Cortex of kidney (tissue), 1 donor: ENCODE measurements at places on chromosomes 6 and 20.

DNA sequence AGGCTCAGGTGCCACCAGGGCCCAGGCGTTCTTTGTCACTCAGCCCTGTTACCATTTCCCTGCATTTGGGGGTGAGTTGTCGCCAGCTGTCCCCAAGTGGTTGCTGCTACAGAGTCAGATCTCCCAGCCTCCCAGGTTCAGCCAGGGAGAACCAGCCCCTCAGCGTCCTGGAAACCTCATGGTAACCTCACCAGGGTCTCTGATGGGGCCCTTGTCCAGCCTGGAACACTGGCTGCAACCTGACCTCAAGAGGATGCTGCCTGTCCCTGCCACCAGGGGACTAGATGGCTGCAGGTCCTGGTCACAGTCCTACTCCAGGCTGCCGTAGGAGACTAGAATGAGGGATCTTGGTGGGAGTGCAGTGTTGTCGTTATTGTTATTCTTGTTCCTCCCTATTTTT, 228.3 kb upstream of the PDE10A start:
- DNase-seq = no peak

DNA sequence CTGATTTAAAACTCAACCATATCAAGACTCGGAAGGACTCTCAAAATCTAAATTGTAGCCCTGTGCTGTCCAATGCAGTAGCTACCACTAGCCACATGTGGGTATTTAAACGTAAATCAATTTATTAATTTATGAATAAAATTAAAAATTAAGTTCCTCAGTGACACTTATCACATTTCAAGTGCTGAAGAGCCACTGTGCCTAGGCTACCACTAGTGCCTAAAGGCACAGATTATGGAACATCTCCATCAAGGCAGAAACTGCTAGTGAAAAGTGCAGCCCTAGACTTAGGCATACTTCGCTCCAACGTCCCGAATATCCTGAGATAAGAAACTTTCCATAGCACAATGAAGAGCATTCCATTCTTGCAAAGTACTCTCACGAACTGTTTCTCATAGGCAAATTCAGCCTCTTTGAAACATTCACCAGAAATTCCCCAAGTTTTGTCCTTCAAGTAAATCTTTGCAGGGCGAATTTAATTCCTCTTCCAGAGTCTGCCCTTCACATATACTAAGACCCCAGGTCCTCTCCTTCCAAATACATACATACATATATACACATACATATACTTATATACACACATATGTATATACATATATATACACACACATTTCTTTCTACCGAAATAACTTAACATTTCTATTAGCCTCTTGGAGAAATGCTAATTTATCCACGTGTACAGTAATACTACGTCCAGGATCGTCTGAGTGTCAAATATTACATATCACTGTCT, 1.3 kb downstream of the SUPT3H start:
- no peak for DNase-seq

GRCh38 chr6:157381631-157382621, 936 bp downstream of the ZDHHC14 start:
- DNase-seq = no peak

DNA sequence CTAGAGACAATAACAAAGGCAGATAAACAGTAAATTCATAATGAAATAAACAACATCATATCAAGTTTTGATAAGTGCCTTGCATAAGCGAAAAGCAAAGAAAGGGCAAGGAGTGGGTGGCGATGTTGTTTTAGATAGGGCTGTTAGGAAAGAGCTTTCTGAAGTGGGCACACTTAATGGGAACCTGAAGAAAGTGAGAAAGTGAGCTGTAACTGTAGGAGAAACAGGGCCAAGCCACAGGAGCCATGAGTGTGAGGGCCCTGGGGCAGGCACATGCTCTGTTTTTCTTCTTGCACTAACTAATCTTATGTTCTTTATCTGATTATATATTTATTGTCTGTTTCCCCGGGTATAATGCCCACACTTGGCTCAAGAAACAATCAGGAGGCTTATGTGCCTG, 193.4 kb upstream of the SUPT3H start:
- DNase-seq = no peak

- DNase-seq = no peak
Measured at GRCh38 chr6:56245903-56246351, 1.5 kb downstream of the COL21A1 start.

GRCh38 chr20:36548006-36548315, 6.6 kb downstream of the MYL9 start:
- no peak for DNase-seq

GRCh38 chr20:35643045-35643444, 21.7 kb downstream of the CPNE1 start:
- no peak for DNase-seq

DNA sequence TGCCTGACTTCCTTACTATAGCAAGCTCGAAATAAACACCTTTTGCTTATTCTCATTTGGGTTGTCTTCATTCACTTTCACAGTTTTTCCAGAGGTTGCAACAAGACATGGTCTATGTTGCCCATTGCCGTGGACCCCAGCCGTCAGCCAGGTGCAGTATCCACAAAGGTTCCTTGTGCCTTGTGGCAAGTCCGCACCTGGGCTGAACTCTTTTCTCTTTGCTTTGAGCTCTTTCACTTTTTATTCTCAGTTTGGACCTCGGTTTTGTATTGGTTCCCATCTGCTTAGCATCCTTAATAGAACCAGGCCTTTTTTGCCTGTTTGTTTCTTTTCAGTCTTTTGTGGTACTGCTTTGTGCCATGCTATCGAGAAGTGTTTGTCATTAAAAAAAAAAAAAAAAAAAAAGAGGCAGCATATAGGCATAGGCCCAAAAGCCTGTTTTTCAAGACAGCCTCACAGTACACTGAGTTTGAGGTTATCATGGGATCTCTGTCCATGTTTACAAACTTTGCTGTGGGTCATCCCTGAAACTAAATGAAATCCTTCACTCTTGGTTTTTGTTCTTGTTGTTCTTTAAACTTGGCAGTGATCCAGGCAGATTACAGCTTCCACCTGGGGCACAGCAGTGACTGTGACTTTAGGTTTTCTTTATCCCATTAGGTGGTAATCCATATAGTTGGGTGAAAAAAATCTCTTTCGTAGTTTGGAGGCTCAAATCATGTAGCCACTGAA, 33.3 kb downstream of the GSTA3 start:
- no peak for DNase-seq

- DNase-seq = no peak
Measured at GRCh38 chr6:96786336-96786735, 50.9 kb downstream of the GPR63 start.

- no peak for DNase-seq
Measured at GRCh38 chr6:34516391-34517324, 39.5 kb downstream of the SPDEF start.

DNA sequence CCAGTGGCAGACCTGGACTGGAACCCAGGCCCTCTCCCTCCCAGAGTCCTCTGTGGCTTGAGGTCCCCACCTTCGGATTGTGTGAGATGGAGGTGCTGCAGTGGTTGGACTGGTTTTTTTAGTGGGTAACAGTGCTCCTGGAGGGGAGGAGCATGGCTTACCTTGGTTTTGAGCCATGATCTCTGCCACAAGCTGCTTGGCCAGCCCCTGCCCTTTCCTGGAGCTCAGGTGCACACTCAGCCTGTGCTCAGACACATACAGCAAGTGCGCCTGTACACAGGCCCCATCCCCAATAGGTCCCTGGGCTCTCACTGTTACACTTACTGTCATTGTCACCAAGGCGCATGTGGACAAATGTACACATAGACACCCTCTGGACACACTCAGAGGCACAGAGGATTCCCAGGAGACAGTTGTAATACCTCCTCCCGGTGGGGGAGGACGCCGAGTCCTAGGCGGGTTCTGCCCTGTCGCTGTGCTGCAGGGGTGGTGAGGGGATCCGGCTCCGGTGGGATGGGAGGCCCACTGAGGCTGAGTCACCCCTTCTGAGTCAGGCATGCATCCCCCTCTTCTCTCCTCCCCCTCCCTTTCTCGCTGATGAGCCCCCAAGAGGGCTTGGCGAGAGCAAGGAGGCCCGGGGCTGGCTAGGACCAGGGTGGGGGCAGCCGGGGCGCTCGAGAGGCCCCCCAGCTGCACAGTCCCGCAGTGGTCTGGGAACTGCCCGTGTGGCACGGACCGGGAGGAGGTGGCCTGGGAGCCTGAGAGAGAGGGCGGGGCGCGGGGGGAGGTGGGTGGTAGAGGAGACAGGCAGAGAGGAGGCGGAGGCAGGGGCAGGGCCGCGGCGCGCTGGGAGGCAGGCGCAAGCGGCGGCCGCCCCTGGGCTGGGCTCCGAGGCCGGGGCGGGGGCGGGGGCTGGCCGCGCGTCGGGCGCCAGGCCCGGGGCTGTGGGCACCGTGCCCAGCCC, 522 bp upstream of the EPB41L1 start:
- DNase-seq = no peak

GRCh38 chr6:119620846-119621555, 271.4 kb upstream of the MAN1A1 start:
- DNase-seq = no peak
